ENCODE measurements at places on chromosomes 7 and 10.
A peak's percentile ranks its signal among the peaks of the same experiment; 100 is the strongest.

- DNase-seq = no peak
These were observed 119.9 kb downstream of the PAXIP1 start for GRCh38 chr7:154882931-154883474.

DNA sequence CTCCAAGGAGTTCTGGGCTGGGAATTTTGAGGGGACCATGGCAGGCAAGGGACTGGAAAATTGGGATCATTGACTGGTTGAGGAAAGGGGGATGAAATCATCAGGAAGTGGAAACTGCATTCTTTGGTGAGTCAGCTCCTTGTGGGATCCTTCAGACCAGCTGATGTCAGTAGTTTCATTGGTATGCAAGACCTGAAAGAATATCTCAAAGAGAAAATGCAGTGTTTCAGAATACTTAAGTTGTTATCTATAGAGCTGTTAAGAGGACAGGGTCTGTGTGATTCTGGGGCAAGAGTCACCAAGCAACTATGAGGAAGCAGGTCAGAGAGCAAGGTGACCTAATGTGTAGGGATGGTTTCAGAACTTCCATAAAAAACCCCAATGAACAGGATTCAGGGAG, 595.9 kb upstream of the AUTS2 start:
- no peak for DNase-seq

GRCh38 chr10:83222300-83222699, 917.0 kb upstream of the GHITM start:
- no peak for DNase-seq

GRCh38 chr7:55366461-55367070, 1.4 kb downstream of the LANCL2 start:
- peak; percentile 32 for DNase-seq

DNA sequence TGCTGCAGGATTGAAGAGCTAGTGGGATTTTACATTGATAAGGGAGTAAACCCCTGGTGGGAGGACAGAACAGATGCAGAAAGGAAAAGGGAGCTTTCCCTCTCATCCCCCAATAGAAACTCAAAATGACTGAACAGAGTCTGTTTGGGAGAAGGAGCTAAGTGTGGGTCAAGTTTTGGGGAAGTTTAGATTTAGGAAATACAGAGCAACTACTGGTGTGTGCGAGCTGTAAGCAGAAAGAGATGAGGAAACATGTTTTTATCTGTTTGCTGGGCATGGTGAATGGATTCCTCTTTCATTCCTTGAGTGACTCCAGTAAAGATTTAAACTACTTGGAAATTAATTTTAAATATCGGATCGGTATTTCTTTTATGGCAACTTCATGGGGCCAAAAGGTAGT, 132.7 kb downstream of the AOAH start:
- peak; percentile 64 for DNase-seq

All from suppressor macrophage (primary cell).